ENCODE measurements at places on chromosomes 11 and 22. TPM values are rescaled to one million over a fixed set of nuclear protein-coding genes. Genes with fewer than 3 reads are reported as not detected.

Gene OLFML1
- total RNA-seq, result not detected

Gene CCDC116
- total RNA-seq, result 0.09 TPM

Gene POTEH
- not detected for total RNA-seq

Gene DMC1
- 2.3 TPM for total RNA-seq

Gene GLYAT
- not detected for total RNA-seq

Gene SGSM1
- total RNA-seq, result 0.73 TPM

Gene BTG4
- total RNA-seq, result not detected
